ENCODE measurements at places on chromosomes 3 and 15.

DNA sequence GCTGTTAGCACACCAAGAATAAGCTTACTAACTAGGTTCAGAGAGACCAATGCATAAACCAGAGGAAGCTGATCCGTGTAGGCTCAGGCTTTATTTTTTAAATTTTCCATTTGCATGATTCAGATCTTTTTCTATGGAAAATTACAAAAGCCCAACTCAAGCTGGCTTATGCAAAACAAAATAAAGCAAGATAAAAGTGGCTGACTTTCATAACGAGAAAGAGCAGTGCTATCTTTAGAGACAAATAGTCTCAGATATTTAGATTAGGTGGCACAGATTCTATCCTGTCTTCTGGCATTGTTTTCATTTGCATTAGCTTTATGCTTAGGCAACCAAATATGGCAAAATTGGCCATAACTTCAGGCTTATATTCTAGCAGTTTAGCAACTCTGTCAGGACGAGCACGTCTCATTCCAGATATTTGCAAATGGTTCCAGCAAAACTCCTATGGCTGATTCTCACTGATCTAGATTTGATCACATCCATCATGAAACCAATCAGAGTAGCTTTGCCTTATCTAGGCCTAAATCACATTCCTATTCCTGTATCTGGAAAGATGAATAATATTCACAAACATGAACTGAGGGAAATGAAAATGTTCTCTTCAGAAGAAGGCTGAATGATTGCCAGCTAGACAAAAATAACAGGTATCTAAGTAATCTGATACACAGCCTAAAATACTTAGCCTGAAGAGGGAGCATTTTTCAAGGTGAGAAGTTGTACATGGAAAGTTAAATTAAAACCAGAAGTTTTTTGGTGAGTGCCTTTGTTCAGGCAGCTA is 216.4 kb upstream of the DPPA4 start:
- no peak overlapping the region for H3K4me3 ChIP-seq
- H3K36me3 ChIP-seq, result peaks cover 2% of the 10 kb centered on the region
- H3K27me3 ChIP-seq, result peaks cover 5% of the 10 kb centered on the region
- peaks cover 19% of the 10 kb centered on the region for H3K4me1 ChIP-seq

- peaks cover 3% of the 10 kb centered on the region for H3K36me3 ChIP-seq
- peak; percentile 79 for DNase-seq
- no peak overlapping the region for H3K27ac ChIP-seq
- peaks cover 10% of the 10 kb centered on the region for H3K27me3 ChIP-seq
- peak overlapping the region; percentile 55 for H3K4me3 ChIP-seq
Observed at GRCh38 chr3:48661501-48662144, 1.1 kb downstream of the CELSR3 start.

GRCh38 chr3:108124337-108125152 is 33.7 kb upstream of the CD47 start:
- peaks cover 58% of the 10 kb centered on the region for H3K4me1 ChIP-seq
- DNase-seq, result peak; percentile 72
- H3K4me3 ChIP-seq, result peak overlapping the region; percentile 80
- H3K27me3 ChIP-seq, result no peaks in the 10 kb centered on the region

- DNase-seq, result no peak
- no peaks in the 10 kb centered on the region for H3K27me3 ChIP-seq
Observed at GRCh38 chr3:168617658-168618057, 521.9 kb upstream of the GOLIM4 start.

- H3K36me3 ChIP-seq, result no peaks in the 10 kb centered on the region
- DNase-seq, result no peak
- no peak overlapping the region for H3K4me3 ChIP-seq
- no peaks in the 10 kb centered on the region for H3K27me3 ChIP-seq
- H3K27ac ChIP-seq, result no peak overlapping the region
Observed at GRCh38 chr3:62095756-62096155, 277.6 kb downstream of the FEZF2 start.

DNA sequence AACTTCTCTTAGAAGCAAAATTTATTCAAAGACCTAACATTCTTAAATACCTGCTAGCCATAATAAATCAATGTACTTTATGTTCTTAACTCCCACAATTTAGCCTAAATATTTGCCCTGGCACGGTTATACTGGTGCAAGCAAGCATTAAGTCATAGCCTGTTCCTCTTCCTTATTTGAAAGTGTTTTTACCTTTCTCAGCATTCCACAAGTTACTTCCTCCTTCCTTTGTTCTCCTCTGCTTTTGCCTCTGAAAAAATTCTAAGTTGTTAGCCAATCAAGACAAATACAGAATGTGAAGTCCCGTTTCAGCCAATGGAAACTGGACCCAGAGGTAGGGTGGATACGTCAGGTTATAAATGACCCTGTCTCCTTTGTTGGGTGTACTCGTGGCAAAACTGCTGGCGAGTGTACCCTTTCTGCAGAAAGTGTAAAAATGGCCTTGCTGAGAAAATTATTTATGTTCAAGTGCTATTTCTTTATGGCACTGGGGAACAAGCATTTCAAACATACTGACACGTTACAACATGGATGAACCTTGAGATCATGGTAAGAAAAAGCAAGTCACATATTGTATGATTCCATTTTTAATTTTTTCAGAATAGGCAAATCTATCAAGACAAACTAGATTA is 3.1 kb upstream of the TATDN2 start:
- no peak overlapping the region for H3K4me3 ChIP-seq
- H3K36me3 ChIP-seq, result peaks cover 41% of the 10 kb centered on the region
- H3K4me1 ChIP-seq, result peaks cover 51% of the 10 kb centered on the region
- H3K27me3 ChIP-seq, result no peaks in the 10 kb centered on the region

DNA sequence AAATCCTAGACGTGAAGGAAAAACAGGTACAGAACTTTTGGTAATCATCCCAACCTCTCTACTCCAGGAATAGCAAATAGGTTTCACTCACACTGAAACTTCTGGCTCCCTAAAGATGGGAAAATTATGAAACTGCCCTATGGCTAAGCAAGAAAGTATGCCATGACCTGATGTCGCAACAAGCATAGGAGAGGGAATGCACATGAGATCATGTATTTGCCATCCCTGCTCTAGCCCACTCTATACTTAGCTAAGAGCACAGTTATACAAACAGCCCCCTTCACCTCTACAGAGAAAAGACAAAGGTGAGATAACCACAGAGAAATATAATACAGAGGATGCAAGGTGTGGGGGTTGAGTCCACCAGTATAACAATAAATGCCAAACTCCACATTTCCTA is 102.7 kb downstream of the TBC1D5 start:
- no peak for DNase-seq
- H3K4me1 ChIP-seq, result peaks cover 5% of the 10 kb centered on the region
- no peak overlapping the region for H3K4me3 ChIP-seq
- no peak overlapping the region for H3K27ac ChIP-seq

DNA sequence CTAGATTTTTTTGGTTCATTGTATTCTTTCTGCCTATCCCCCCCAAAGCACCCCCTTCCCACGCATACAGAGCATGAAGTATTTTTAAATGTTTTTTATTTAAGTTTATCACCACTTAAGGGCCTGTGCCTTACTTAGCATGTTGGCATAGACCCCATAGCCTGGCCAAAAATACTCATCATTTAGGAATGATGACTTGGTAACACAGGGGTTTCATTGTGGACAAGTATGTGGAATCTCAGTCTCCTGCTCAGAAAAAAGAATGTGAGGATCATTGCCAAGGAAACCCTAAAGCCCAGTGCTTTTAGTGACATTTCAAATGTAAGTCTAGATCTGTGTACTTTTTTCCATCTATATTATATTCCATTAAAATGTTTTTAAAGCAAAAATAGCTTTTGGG is 146.3 kb downstream of the ALCAM start:
- H3K4me3 ChIP-seq, result no peak overlapping the region
- H3K27me3 ChIP-seq, result peaks cover 6% of the 10 kb centered on the region
- no peak overlapping the region for H3K27ac ChIP-seq

- no peak within 1 kb of the TSS for H3K4me3 ChIP-seq
- H3K27me3 ChIP-seq, result no peaks in the 10 kb centered on the region
- no peaks in the 10 kb centered on the region for H3K36me3 ChIP-seq
- DNase-seq, result no peak
- no peaks in the 10 kb centered on the region for H3K4me1 ChIP-seq
Observed at GRCh38 chr3:165837058-165837525, at the start of gene BCHE. Gene BCHE, minus strand, starts transcription at chr3:165837423. Its CDS starts 6,390 bp downstream, at chr3:165831033.

DNA sequence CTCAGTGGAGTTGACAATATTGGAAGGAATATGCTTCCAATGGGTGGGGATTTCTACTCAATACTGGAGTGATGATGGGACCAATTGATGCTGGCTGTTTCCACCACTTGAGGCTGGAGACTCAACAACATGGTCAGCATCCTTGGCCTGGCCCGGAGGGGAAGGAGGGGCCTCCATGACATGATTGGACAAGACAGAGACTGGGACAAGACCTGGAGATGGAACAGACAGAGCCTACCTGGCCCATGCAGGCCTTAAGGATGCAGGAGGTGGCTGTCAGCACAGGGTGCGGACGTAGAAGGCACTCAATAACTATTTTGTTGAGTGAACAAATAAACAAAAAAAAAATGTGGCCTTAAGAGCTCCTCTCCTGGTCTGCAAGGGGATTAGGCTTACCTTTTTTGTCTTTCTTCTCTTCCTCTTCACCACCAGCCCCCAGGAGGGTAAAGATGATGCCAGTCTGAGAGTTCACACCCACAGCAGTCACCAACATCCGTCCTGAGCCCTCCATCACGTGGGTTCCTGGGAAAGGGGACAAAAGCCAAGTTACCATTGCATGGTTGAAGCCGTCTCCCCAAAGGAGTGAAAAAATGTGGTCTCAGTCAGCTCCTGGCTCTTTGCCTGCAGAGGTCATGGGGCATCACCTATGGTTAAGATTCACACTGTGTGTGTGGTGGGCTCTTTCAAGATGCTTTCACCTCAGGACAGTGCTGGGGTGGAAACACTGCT is 67.1 kb upstream of the SEC13 start:
- H3K36me3 ChIP-seq, result no peaks in the 10 kb centered on the region
- no peaks in the 10 kb centered on the region for H3K27me3 ChIP-seq
- no peak overlapping the region for H3K27ac ChIP-seq
- H3K4me1 ChIP-seq, result peaks cover 5% of the 10 kb centered on the region
- H3K4me3 ChIP-seq, result no peak overlapping the region
- DNase-seq, result no peak

DNA sequence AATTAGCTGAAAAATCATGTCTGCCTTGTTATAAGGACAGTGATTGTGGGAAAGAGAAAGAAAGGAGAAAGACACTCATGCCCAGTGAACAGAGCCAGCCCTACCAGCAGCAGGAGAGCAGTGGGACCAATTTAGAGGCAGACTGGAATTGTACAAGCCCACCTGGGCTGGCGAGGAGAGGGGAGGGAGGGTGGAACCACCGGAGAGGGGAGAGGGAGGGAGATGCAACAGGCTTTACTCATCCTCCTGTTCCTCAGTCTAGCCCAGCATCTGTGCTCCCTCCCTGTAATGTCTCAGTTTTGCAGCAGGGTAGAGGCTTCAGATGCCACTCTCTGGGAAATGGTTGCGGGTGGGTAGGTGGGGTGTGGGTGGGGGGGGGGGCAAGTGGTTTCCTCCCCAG is 54.7 kb downstream of the RAB11A start:
- no peaks in the 10 kb centered on the region for H3K36me3 ChIP-seq
- H3K4me3 ChIP-seq, result no peak overlapping the region
- DNase-seq, result no peak
- H3K27me3 ChIP-seq, result no peaks in the 10 kb centered on the region
- no peaks in the 10 kb centered on the region for H3K4me1 ChIP-seq

GRCh38 chr3:114452256-114452655 is 158.4 kb downstream of the TIGIT start:
- peaks cover 2% of the 10 kb centered on the region for H3K27me3 ChIP-seq
- no peak overlapping the region for H3K27ac ChIP-seq
- H3K36me3 ChIP-seq, result no peaks in the 10 kb centered on the region
- no peak overlapping the region for H3K4me3 ChIP-seq
- DNase-seq, result no peak
- H3K4me1 ChIP-seq, result peaks cover 3% of the 10 kb centered on the region

DNA sequence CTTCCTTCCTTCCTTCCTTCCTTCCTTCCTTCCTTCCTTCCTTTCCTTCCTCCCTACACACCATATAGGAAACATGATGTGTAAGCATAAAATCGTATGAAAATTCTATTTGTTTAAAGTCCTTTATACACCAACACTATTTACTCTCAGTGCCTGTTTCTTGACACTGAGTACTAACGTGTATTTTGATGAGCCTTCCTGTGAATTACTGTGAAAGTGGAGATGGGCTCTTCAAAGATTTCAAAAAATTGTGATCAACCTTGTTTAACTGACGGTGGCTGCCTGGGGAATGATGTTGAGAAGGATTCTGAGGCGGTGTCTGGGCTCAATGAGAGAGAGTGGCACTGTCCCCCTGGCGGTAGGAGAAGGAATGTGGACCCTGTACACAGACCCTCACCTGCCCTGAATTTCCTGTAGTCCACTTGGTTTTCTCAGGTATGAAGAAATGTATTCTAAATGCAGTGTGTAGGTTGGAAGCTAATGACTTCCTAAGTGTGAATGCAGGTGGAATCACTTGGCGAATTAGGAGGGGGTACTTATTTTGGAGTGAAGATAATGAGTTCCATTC is 237.9 kb downstream of the GAP43 start:
- H3K27ac ChIP-seq, result no peak overlapping the region
- DNase-seq, result no peak
- H3K4me3 ChIP-seq, result no peak overlapping the region

DNA sequence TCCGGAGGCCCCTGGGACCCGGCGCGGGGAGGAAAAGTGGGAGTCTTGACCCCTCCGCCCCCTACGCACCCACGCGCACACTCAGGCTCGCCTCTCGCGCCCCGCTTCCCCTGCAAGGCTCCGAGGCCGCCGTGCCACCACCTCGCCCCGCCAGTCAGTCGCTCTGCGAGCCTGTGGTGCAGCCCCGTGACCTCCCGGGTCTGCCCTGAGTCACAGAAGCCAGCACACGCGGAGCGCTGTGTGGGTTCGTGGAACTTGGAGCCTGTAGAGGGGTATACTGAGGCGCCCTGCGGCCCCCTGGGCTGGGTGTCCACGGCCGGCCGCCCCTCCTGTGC is 380 bp upstream of the ALS2CL start:
- peak overlapping the region; percentile 44 for H3K4me3 ChIP-seq
- peak; percentile 41 for DNase-seq
- peaks cover 7% of the 10 kb centered on the region for H3K27me3 ChIP-seq
- no peaks in the 10 kb centered on the region for H3K36me3 ChIP-seq
- H3K4me1 ChIP-seq, result peaks cover 57% of the 10 kb centered on the region
- no peak overlapping the region for H3K27ac ChIP-seq

- H3K27me3 ChIP-seq, result peaks cover 14% of the 10 kb centered on the region
- H3K27ac ChIP-seq, result no peak overlapping the region
- H3K4me1 ChIP-seq, result peaks cover 2% of the 10 kb centered on the region
- no peak overlapping the region for H3K4me3 ChIP-seq
- DNase-seq, result no peak
Observed at GRCh38 chr15:42069496-42070278, 24.7 kb downstream of the PLA2G4D start.

- H3K4me3 ChIP-seq, result no peak overlapping the region
- DNase-seq, result no peak
- no peak overlapping the region for H3K27ac ChIP-seq
- H3K36me3 ChIP-seq, result no peaks in the 10 kb centered on the region
Observed at GRCh38 chr15:61364871-61365270, 135.8 kb upstream of the RORA start.

- no peaks in the 10 kb centered on the region for H3K36me3 ChIP-seq
- no peak overlapping the region for H3K27ac ChIP-seq
- H3K4me3 ChIP-seq, result no peak overlapping the region
- peaks cover 3% of the 10 kb centered on the region for H3K27me3 ChIP-seq
- H3K4me1 ChIP-seq, result peaks cover 26% of the 10 kb centered on the region
- DNase-seq, result no peak
Observed at GRCh38 chr3:189149203-189149602, 22.6 kb upstream of the TPRG1 start.
